ENCODE measurements at places on chromosomes 5 and 9. TPM values are rescaled to one million over a fixed set of nuclear protein-coding genes. Genes with fewer than 3 reads are reported as not detected.

GRCh38 chr5:14598225-14598624, 16.6 kb downstream of the OTULINL start:
- H3K4me1 ChIP-seq: no peaks in the 10 kb centered on the region
- H3K27ac ChIP-seq: no peak overlapping the region
- no peak for DNase-seq
- no peaks in the 10 kb centered on the region for H3K36me3 ChIP-seq
- H3K27me3 ChIP-seq: no peaks in the 10 kb centered on the region

DNA sequence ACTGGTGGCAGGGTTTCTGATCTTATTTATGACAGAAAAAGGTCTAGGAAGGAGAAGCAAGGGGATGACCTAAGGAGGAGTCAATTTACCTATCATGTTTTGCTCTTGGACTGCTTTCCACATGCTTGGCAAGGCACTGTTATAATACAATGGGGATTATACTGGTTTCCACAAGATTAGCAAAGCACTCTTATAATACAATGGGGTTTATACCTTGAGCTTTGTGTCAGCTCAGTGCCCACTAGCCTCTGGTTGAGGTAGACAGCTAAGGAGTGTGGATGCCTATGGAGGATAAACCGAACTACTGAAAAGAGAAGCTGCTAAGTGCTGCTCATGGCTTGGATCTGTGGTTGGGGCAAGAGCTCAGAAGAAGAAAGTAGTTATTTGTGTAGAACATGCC, 68.7 kb downstream of the MRPS27 start:
- no peak overlapping the region for H3K27ac ChIP-seq
- H3K36me3 ChIP-seq: no peaks in the 10 kb centered on the region
- DNase-seq: no peak
- no peaks in the 10 kb centered on the region for H3K27me3 ChIP-seq
- H3K4me3 ChIP-seq: no peak overlapping the region

The SH3RF2 gene
- total RNA-seq: 58.6 TPM

DNA sequence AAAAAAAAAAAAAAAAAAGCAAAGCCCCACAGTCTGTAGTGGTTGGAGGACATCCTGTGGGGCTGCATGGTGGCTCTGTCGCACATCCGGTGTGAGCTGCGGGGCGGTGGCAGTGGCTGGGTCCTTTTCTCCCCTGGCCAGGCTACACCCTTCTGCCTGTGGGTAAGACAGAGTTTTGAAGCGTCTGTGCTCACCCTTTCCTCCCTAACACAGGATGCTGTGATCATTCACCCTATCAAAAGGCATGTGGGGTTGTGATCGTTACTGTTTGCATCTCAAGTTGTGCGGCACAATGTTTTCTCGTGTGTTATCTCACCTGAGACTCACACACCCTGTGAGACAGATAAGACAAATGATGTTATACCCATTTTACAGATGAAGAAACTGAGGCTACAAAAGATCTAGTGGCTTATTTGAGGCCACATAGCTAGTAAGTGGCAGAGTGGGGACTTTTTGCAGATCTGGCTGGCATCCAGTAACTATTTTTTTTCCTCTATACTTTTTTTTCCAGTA, 17.5 kb downstream of the IRF1 start:
- no peak overlapping the region for H3K4me3 ChIP-seq
- H3K36me3 ChIP-seq: no peaks in the 10 kb centered on the region
- no peaks in the 10 kb centered on the region for H3K27me3 ChIP-seq
- H3K4me1 ChIP-seq: peaks cover 81% of the 10 kb centered on the region
- DNase-seq: no peak
- H3K27ac ChIP-seq: no peak overlapping the region

The MARCOL gene
- not detected for total RNA-seq

DNA sequence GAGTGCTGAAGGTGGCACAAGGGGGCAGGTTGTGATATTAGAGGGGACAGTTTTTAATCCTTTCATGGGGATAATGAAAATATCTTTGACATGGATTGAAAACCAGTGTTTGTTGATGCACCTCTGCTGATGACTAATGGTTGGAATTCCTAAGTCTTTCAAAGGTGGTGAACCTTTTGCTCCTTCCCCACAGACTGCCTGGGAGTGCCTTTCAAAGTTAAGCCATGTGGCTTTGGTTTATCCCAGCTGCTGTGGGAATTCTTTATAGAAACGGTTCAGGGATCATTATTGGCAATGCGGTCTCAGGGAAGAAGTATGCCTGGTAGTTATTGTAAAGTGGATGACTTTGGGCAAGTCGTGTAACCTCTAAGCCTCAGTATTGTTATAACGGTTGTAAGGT, 45.7 kb downstream of the PIP5K1B start:
- H3K27ac ChIP-seq: no peak overlapping the region
- H3K36me3 ChIP-seq: no peaks in the 10 kb centered on the region

GRCh38 chr5:9239626-9240025, 306.2 kb downstream of the SEMA5A start:
- no peak overlapping the region for H3K27ac ChIP-seq
- H3K36me3 ChIP-seq: no peaks in the 10 kb centered on the region
- no peak for DNase-seq
- no peak overlapping the region for H3K4me3 ChIP-seq
- no peaks in the 10 kb centered on the region for H3K4me1 ChIP-seq

DNA sequence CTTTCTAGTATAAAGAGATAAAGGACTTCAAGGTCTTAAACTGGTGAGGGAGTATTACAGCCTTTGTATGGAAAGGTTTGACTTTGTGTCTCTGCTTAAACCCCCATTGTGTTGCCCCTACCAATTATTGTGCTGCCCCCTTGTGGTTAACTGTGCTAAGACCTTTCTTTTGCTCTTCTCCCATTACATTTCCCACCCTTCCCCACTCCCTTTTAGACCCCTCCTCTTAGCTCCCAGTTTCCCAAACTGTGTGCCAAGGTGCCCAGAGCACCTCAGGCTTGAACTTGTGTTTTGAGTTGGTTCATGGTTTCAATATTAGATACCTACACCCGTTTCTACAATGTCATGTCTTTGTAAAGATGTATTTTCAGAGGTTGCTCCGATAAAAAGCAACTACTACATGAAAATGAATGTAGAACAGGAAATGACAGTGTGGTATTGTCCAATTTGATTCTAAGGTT, 2.9 kb downstream of the JAK2 start:
- peak overlapping the region; percentile 41 for H3K4me3 ChIP-seq
- no peak for DNase-seq
- no peaks in the 10 kb centered on the region for H3K36me3 ChIP-seq
- peaks cover 27% of the 10 kb centered on the region for H3K4me1 ChIP-seq

The OGN gene
- 23.3 TPM for total RNA-seq
